ENCODE measurements at places on chromosomes 12 and 14.

- no peak for DNase-seq
Measured at GRCh38 chr14:104694475-104694950, 5.1 kb downstream of the INF2 start.

- no peak for DNase-seq
Measured at GRCh38 chr14:21505012-21505553, 6.1 kb downstream of the METTL3 start.

GRCh38 chr14:102121567-102121966 lies 18.1 kb upstream of the WDR20 start:
- DNase-seq, result no peak

GRCh38 chr12:92470608-92471021 lies 232.2 kb upstream of the PLEKHG7 start:
- DNase-seq, result no peak

DNA sequence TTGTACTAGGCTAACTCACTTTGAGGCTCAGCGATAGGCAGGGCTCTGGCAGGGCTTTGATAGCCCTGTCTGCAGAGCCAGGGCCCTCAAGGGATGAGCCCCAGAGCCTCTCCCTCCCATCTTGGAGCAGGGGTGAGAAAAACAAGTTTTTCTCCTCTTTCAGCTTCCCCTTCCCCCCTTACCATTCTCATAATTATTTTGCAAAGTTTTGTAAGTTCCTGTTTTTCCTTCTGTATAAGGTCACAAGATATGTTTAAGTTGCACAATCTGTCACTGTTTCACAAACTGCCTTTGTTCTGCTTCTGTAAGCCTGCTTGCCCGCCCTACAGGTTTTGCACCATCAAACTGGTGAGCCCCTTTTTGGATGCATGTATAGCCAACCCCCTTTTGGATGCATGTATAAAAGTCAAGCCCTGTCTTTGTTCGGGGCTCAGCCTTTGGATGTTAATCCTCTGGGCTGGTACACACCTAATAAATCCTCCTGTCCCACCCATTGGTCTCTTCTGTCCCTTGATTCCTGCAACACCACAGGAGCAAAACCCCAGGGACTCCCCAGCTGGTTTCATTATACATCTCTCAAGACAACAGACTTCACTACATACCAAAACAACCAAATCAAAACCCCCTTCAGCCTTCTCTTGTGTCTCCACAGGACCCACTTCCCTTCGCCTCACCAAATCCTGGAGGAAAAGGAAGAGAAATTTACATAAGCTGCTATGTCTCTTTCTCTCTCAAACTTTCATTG lies 52.5 kb upstream of the RESF1 start:
- no peak for DNase-seq

DNA sequence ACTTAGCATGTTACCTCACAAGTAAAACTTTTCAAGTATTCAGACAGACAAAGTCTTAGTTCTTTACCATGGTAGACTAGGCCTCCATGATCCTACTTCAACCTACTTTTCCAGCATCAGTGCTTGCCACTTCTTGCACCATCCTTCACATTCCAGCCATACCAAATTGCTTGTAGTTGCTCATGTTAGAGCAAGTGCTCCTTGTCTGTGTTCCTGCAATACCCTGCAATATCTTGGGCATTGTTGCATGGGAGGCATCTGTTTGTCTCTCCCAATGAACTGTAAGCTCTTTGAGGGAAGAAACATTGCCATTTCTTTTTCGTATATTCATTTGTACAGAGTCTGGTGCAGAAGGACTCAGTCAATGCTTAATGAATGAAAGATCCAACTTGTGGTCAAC lies 78.0 kb downstream of the SRGAP1 start:
- no peak for DNase-seq

- DNase-seq, result no peak
Measured at GRCh38 chr12:120468821-120469449, 613 bp downstream of the SRSF9 start.

GRCh38 chr12:79322905-79323304 lies 367.9 kb downstream of the PAWR start:
- no peak for DNase-seq

DNA sequence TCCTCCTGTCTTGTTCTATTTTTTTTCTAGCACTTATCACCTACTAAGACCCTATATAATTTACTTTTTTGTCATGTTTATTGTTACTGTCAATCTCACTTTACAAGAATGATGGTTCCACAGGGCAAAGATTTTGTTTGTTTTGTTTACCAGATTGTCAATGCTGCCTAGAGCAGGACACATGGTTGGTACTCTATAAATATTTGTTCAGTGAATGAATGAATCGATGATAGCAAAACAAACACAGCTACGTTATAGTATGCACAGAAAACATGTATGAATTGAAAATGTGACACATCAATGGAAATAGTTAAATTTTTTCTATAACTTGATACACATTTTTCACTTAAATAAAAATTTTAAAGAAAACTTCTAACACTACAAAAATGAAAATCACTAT lies 67.1 kb upstream of the KRR1 start:
- DNase-seq, result no peak

- DNase-seq, result no peak
Measured at GRCh38 chr12:20572451-20572850, 122.7 kb upstream of the SLCO1C1 start.

DNA sequence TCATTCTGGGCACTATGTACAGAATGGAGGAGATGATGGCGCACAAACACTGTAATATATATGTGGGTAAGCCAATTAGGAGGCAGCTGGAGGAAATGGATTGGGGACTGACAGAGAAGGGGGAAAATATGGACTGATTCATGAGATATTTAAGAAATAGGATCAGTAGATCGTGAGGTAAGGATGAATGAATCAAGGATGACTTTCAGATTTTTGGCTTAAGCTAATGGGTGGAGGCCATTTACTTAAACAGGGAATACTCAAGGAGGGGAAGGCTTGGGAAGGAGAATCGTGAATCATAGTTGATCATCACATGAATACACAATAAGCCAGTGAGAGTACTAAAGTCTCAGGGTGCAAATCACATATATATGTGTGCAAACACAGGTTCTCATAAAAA lies 11.2 kb upstream of the GNPNAT1 start:
- DNase-seq, result no peak

DNA sequence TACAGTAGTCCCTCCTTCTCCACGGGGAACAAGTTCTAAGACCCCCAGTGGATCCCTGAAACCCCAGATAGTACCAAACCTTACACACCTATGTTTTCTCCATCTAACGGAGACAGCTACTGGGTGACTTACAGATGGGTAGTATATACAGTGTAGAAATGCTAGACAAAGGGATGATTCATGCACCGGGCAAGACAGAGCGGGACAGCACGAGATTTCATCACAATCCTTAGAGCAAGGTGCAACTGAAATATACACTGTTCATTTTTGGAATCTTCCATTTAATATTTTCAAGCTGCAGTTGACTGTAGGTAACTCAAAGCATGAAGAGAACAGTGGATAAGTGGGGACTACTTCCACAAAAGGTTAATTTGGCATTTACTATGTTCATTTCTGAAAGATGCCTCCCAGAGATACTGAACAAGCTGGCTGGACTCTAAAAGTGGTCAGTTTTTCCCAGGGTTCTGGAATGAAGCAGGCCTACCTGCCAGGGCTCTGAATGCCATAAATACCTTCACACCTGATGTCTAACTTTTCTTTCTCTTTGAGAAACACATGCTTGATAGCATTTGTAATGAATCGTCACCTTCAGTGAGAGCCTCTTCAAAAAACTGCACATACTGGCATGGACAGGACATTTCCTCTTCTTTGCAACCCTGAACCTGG lies 127.7 kb upstream of the FOXN3 start:
- DNase-seq, result no peak

GRCh38 chr12:42332301-42333285 lies 6.6 kb downstream of the PPHLN1 start:
- no peak for DNase-seq

DNA sequence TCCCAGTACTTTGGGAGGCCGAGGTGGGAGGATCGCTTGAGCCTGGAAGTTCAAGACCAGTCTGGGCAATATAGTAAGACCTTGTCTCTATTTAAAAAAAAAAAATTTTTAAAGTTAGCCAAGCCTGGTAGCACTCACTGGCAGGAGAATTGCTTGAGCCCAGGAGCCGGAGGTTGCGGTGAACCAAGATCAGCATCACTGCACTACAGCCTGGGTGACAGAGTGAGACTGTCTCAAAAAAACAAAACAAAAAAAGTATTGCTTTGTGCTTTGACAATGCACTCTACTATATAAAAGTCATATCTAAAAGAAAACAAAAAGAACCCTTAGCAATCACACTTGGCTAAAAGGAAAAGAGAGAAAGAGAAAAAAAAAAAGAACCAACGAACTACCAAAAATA lies 26.8 kb downstream of the GNPTAB start:
- no peak for DNase-seq

DNA sequence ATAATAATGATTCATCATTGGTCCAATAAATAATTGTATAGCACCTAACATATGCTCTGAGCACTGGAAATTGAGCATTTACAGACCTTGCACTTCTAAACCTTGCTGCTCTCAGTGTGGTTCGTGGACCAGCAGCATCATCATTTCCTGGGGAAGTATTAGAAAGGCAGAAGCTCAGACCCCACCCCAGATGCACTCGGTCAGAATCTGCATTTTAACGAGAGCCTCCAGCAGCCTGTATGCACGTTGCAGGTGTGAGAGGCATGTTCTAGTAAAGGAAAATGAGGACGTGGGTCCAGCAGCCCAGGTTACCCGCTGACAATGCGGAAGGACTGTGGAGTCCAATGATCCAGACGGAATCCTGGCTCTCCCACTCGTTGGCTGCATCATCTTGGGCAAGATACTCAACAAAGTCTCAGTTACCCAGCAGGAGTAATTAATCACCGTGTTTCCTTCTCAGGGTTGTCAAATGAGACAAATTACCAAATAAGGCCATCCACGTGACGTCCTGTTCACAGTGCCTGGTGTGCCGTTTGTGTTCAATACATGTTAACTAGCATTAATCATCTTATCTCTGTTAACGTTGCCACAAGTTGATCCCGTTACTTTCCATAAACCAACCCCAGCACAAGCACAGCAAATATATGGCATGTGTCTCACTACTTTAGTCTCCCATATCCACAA lies 49.2 kb upstream of the CCND2 start:
- DNase-seq, result no peak

GRCh38 chr14:69299286-69300035 lies 39.5 kb downstream of the GALNT16 start:
- DNase-seq, result no peak

- DNase-seq, result no peak
Measured at GRCh38 chr12:19760611-19761010, 321.3 kb downstream of the AEBP2 start.

DNA sequence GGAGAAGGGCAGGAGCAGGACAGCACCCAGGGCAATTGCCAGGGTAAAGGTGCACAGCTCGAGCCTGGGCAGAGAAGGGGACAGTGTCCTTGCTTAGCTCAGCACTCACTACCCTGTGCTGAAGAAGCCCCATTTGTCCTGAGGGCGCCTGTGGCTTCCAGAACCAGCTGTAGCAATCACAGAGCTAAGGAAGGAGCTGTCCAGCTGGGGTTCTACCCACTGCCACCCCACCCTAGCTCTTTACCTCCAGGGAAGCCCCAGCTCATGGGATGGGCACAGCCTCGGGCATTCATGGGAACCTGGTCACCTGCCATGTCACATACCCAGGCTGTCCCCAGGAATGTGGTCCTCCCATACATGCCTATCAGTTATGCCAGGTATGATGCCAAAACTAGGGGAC lies 5.8 kb downstream of the LMBR1L start:
- no peak for DNase-seq

DNA sequence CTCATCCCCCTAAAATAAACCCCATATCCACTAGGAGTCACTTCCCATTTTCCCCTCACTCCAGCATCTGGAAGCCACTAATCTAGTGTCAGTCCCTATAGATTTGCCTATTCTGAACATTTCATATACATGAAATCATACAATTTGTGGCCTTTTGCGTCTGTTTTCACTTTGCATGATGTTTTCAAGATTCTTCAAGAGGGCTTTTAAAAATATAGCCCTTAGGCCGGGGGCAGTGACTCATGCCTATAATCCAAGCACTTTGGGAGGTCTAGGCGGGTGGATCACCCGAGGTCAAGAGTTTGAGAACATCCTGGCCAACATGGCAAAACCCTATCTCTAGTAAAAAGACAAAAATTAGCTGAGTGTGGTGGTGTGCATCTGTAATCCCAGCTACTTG lies 104.7 kb downstream of the VEZT start:
- DNase-seq, result no peak

- DNase-seq, result no peak
Measured at GRCh38 chr12:108596854-108597558, 878 bp downstream of the TMEM119 start.

GRCh38 chr12:115251727-115252126 lies 567.8 kb upstream of the TBX3 start:
- DNase-seq, result no peak

GRCh38 chr12:93347054-93347785 lies 30.5 kb upstream of the NUDT4 start:
- DNase-seq, result no peak

- no peak for DNase-seq
Measured at GRCh38 chr14:81455390-81455789, 55.3 kb upstream of the STON2 start.

- DNase-seq, result no peak
Measured at GRCh38 chr14:75876530-75876929, 105.3 kb downstream of the TGFB3 start.

DNA sequence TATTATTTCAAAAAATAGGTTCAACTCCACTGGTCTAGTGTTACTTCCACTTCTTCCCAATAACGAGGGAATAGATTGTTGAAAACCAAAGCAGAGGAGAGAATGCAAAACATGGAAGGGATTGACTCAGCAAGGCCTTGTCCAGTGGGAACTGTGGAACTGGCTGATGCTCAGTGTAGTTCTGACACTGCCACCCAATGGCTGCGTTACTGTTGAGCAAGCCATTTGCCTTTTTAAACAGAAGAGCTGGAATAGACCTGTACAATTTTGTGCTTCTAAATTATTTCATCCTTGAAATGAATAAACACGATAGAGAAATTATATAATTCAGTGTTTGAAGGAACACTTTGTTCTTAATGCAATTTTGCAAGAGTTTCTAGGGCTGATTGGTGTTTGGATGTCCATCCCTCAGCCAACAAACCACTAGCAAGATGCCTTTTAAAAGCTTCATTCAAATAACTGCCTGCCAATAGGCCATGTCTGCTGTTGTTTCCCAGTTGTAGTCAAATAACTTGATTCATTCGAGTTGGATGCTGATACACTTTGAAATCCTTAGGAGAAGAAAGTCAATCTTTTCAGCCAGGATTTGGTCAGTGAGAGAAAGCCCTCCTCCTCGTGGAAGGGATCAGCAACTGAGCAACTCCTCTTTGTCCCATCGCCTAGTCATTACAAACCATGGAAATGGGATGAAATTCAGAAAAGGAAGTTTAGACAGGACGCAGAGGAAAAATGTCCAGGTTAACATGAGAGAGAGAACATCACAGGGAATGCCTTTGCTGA lies 7.3 kb upstream of the MGP start:
- no peak for DNase-seq

GRCh38 chr12:124608450-124608870 lies 41.0 kb upstream of the NCOR2 start:
- DNase-seq, result no peak

- no peak for DNase-seq
Measured at GRCh38 chr12:104833756-104834155, 124.3 kb downstream of the SLC41A2 start.

- no peak for DNase-seq
Measured at GRCh38 chr12:39467432-39467870, 24.5 kb upstream of the KIF21A start.
